CD8-positive, alpha-beta memory T cell (primary cell): ENCODE measurements at places on chromosomes 12 and 14.
A peak's percentile ranks its signal among the peaks of the same experiment; 100 is the strongest.

- DNase-seq: no peak
These were observed 122.7 kb downstream of the SLC38A6 start for GRCh38 chr14:61103541-61104339.

GRCh38 chr12:124036657-124037109 is 63.7 kb downstream of the ZNF664 start:
- peak; percentile 23 for DNase-seq

DNA sequence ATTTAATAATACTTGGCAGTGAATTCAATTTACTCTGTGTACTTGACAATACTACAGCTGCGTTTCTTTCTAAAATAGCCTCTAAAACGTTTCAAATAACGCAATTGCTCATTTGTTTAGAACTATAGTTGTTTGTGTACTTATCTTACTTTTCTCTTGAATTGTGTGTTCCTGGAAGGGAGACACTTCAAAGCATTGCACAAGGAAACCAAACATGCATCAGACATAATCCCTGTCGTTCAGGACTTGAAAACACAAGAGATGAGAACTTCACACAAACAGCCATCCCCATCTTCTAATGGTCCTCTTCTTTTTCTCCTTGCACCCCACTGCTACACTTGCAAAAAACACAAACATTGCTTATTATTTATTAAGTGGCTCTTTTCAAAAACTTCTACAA is 38.5 kb downstream of the PTGER2 start:
- DNase-seq: no peak

- no peak for DNase-seq
These were observed 17.9 kb upstream of the DCAF5 start for GRCh38 chr14:69170839-69171238.

GRCh38 chr14:22388669-22389595 is 200.1 kb downstream of the DAD1 start:
- DNase-seq: no peak

- no peak for DNase-seq
These were observed 109.2 kb downstream of the KIF26A start for GRCh38 chr14:104247336-104248202.

GRCh38 chr12:61757831-61758505 is 502.2 kb upstream of the USP15 start:
- DNase-seq: no peak

GRCh38 chr14:70821584-70822529 is 12.5 kb upstream of the MAP3K9 start:
- DNase-seq: peak; percentile 45

DNA sequence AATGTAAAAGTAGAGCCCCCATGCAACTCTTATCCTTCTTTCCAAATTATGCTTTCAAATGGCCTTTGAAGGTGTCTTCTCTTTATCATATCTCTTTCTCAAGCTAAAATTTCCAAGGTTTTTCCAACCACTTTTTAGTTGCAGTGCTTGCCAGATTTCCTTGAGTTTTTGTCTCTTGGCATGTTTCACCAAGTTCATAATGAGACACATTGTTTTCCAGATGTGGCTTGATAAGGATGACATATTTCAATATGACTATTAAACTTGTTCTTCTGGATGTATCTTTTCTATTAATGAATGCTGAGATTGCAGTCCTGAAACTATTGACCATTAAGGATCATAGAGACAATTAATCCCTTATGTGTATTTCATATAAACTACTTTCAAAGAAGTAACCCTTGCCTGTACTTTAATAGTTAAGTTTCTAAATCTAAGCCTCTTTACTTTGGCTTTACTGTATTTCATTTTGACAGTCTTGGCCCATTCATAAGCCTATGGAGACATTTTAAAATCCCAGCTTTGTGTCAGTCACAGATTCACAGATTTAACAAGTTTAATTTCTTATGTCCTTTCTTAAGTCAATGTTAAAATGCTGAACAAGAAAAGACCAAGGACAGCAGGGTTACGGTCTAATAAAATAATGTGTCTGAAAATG is 151.5 kb downstream of the LRFN5 start:
- no peak for DNase-seq

DNA sequence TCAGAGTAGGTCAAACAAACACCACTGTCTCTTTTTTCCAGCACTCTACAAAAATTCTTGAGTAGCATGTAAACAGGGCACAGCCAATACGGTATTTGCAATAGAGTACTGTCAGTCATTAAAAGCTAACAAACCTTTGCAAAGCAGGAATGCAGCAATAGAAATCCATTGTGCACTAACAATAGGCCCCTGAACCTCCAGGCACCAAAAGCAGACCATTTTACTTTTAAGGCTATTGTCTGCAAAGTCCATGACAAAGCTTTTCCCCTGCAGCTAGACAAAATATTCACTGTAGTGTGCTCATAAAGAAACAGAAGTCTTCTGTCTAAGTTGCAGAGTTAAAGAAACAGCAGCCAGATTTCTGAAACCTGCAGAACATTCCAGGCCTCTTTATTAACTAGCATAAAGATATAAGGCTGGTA is 191.9 kb downstream of the SOX5 start:
- DNase-seq: no peak

DNA sequence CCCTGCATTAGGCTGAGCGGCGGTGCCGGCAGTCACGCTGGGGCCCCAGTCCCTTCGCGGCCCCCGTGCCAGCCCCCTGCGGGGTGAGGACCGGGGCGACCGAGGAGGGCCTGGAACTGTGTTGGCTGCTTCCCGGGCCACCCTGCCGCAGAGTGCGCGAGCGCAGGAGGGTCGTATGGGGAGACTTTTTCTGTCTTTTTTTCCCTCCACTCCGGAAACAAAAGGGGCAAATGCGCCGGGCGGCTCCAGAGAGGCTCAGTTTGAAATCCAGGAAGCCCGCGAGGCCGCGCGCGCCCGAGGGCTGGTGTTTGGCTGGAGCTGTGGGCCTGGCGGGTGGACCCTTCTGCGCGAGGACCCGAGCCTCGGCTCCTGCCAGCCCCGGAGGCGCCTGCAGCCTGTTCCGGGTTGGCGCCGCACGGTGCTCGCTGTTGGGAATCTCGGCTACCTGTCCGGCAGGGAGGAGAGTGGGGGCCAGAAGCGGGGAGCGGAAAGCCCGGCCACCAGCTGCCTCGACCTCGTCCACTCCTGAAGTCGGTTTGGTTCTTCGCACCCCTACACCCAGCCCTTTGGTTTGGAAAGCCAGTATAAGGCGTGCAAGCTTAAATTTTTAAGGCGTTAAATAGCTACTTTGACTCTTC is 638 bp downstream of the PLEKHG3 start:
- no peak for DNase-seq

DNA sequence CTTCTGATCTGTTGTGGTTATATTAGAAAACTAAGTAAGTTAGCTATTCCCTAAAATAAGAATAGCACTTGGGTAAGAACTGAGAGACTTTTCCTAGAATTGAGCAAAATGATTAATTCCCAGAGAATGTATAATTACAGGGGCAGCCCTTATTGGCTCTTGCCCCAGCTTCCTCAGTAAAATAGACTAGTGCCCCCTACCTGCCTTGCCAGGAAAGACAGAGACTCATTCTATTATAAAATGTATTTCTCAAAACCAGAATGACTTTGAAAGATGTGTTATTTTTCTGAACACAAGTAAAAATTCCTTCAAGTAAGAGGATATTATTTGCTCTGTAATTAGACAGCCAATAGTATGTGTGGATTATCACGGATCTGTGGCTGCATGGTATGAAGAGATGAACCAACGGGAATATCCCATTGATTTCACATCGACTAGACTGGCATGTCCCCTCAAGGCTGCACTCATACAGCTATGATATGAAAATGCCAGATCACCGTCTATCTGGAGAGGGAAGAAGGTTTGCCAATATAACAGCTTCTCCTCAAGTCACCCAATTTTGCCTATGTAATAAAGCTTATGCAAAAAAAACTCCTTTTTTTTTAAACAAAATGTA is 7.4 kb upstream of the GLRX5 start:
- DNase-seq: peak; percentile 62

GRCh38 chr12:122099280-122099749 is 20.8 kb downstream of the MLXIP start:
- no peak for DNase-seq

DNA sequence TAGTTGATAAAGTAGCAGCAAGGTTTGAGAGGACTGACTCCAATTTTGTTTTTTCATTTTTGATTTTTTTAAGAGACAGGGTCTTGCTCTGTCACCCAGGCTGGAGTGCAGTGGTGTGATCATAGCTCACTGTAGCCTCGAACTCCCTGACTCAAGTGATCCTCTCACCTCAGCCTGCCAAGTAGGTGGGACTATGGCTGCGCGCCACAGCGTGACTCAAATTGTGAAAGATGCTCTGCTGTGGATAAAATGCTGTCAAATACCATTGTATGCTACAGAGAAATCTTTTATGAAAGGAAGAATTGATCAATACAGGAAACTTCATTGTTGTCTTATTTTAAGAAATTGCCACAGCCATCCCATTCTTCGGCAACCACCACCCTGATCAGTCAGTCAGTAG is 48.3 kb downstream of the SCN8A start:
- no peak for DNase-seq

- DNase-seq: no peak
These were observed 98.6 kb downstream of the NT5DC3 start for GRCh38 chr12:103742349-103742932.

DNA sequence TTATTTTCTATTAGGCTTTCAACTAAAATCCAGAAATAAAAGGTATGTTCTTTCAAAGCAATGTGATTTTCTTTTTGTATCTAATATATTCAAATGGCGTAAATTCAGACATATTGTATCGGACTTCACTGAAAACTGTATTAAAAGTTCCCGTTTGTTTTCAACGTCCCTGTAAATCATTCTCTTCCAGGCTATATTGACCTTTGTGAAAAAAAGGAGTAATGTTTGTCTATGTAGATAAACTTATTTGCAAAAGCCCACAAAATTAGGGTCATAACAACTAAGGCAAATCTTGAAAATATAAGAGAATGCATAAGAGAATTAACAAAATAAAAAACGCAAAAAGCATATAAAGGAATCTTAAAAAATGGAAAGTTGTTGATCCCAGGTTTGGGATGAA is 1492.4 kb downstream of the AACS start:
- DNase-seq: no peak

- no peak for DNase-seq
These were observed 279.2 kb downstream of the ALG10 start for GRCh38 chr12:34301251-34302130.

- DNase-seq: no peak
These were observed 26.5 kb downstream of the MAX start for GRCh38 chr14:65075628-65076325.

- no peak for DNase-seq
These were observed 31.2 kb downstream of the TAS2R7 start for GRCh38 chr12:10771132-10771733.

DNA sequence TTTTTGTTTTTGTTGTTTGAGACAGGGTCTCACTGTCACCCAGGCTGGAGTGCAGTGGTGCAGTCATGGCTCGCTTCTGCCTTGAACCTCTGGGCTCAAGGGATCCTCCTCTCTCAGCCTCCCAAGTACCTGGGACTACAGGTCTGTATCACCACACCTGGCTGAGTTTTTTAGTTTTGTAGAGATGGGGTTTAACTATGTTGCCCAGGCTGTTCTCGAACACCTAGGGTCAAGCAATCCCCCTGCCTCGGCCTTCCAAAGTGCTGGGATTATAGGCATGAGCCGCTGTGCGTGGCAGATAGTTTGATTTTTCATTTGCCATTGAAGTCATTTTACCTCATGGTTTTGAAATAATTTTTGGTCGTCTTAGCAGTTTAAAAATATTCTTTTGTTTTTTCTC is 94.3 kb upstream of the EIF5 start:
- no peak for DNase-seq

DNA sequence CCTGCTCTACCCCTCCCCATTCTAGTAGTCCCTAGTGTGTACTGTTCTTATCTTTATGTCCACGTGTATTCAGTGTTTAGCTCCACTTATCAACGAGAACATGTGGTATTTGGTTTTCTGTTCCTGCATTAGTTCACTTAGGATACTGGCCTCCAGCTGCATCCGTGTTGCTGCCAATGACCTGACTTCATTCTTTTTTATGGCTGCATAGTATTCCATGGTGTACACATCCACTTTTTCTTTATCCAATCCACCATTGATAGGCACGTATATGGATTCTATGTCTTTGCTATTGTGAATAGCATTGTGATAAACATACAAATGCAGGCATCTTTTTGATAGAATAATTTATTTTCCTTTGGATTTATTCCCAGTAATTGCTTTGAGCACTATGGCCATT is 327.7 kb downstream of the DUSP6 start:
- no peak for DNase-seq

GRCh38 chr12:22014041-22014782 is 31.8 kb upstream of the CMAS start:
- no peak for DNase-seq

GRCh38 chr12:102114212-102114611 is 5.7 kb downstream of the NUP37 start:
- no peak for DNase-seq

- DNase-seq: no peak
These were observed 11.0 kb upstream of the RPS6KL1 start for GRCh38 chr14:74934041-74934440.
